A549 treated with Mapracorat at 1 μM for 4 hours (cell line): ENCODE measurements at places on chromosomes 12 and 14. TPM values are rescaled to one million over a fixed set of nuclear protein-coding genes. Genes with fewer than 3 reads are reported as not detected.

Gene CLEC14A
- total RNA-seq: not detected in 5 replicates

Gene OASL
- 2.5 to 4.1 TPM (median 3.3 TPM) in 5 replicates for total RNA-seq

Gene KRT71
- total RNA-seq: not detected in 5 replicates

Gene P3H3
- 19.8 to 29.8 TPM (median 28.7 TPM) in 5 replicates for total RNA-seq

Gene KLHL42
- 14.5 to 22.3 TPM (median 19.7 TPM) in 5 replicates for total RNA-seq

Gene SLC7A8
- 1.5 to 2.2 TPM (median 1.7 TPM) in 5 replicates for total RNA-seq

Gene ZNF891
- total RNA-seq: 0.28 to 0.41 TPM (median 0.31 TPM) in 5 replicates

Gene PIK3C2G
- total RNA-seq: not detected in 5 replicates

Gene MANSC4
- total RNA-seq: not detected in 5 replicates

Gene SERPINA9
- total RNA-seq: not detected in 5 replicates

Gene E2F7
- total RNA-seq: 6.0 to 8.5 TPM (median 7.5 TPM) in 5 replicates

Gene VIPAS39
- total RNA-seq: 12.5 to 13.0 TPM (median 12.8 TPM) in 5 replicates

Gene NTS
- 56.7 to 95.4 TPM (median 84.3 TPM) in 5 replicates for total RNA-seq

Gene TAS2R46
- not detected in 5 replicates for total RNA-seq

Gene ZNF385A
- 14.6 to 21.4 TPM (median 21.1 TPM) in 5 replicates for total RNA-seq

Gene DPF3
- total RNA-seq: 0.10 to 0.72 TPM (median 0.24 TPM) in 5 replicates

Gene OR4K5
- total RNA-seq: not detected in 5 replicates

Gene SLC6A15
- 3.6 to 5.4 TPM (median 3.8 TPM) in 5 replicates for total RNA-seq

Gene LYZ
- total RNA-seq: 0.58 TPM in 1 of 5 replicates, not detected in the others

Gene ADCY4
- not detected in 5 replicates for total RNA-seq

Gene CEBPE
- total RNA-seq: not detected in 5 replicates

Gene CCDC177
- total RNA-seq: 0.06 to 0.07 TPM in 2 of 5 replicates, not detected in the others

Gene RTN1
- 0.05 TPM in 2 of 5 replicates, not detected in the others for total RNA-seq

Gene PDE3A
- total RNA-seq: 2.3 to 3.9 TPM (median 3.1 TPM) in 5 replicates

Gene RNU4-1
- not detected in 5 replicates for total RNA-seq

Gene SLC4A8
- total RNA-seq: 0.57 to 1.7 TPM (median 1.3 TPM) in 5 replicates

Gene TAS2R7
- not detected in 5 replicates for total RNA-seq

Gene GPRC5D
- not detected in 5 replicates for total RNA-seq

Gene LUM
- 0.08 to 0.33 TPM (median 0.28 TPM) in 5 replicates for total RNA-seq

Gene HOXC9
- total RNA-seq: 11.1 to 13.2 TPM (median 11.7 TPM) in 5 replicates

Gene CLMN
- 4.2 to 6.4 TPM (median 5.2 TPM) in 5 replicates for total RNA-seq

Gene ATL1
- 4.9 to 6.3 TPM (median 5.4 TPM) in 5 replicates for total RNA-seq

Gene PLEKHD1
- 0.03 to 0.06 TPM (median 0.06 TPM) in 3 of 5 replicates, not detected in the others for total RNA-seq

Gene ABCC9
- total RNA-seq: 0.01 to 0.08 TPM in 2 of 5 replicates, not detected in the others

Gene RERG
- total RNA-seq: 0.21 to 0.32 TPM (median 0.27 TPM) in 5 replicates

Gene ZBTB42
- 2.3 to 3.3 TPM (median 3.1 TPM) in 5 replicates for total RNA-seq
